Right lobe of liver (tissue), 6 donors: ENCODE measurements at places on chromosomes 2 and 18. TPM values are rescaled to one million over a fixed set of nuclear protein-coding genes. Genes with fewer than 3 reads are reported as not detected.

GRCh38 chr18:42444349-42444748, 489.3 kb downstream of the PIK3C3 start:
- DNase-seq, result no peak

- no peak for DNase-seq
These were observed 40.1 kb upstream of the GPD2 start for GRCh38 chr2:156396126-156396525.

GRCh38 chr2:15941481-15941850, 1.1 kb downstream of the MYCN start:
- DNase-seq, result no peak

DNA sequence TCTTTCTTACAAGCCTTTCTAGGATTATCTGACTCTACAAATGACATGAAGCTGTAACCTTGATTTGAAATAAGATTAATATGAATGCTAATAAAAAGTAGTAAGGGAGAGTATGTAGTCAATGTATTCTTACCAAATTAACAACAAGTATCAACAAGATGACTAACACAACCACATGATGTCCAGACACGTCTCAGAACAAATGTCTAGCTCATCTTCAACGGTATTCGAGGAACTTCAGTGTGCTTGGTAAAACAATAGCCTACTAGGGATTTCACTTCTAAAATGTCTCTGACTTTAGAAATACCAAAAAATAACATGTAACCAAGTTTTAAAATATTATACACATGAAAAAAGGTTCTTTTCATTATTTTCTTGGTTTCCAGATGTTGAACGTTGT, 3.4 kb downstream of the HDLBP start:
- no peak for DNase-seq

DNA sequence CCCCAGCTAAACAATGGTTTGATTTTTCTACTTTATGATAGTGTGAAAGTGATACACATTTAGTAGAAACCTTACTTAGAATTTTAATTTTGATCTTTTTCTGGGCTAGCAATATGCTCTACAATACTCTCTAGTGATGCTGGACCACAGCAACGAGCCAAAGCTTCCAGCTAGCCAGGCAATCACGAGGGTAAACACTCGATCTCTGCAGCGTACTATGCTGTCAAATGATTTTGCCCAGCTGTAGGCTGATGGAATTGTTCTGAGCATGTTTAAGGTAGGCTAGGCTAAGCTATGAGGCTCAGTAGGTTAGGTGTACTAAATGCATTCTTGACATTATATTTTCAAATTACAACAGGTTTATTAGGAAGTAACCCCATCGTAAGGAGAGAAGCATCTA, 207.5 kb downstream of the LRRTM4 start:
- DNase-seq, result no peak

GRCh38 chr2:219168526-219168925, 1.3 kb downstream of the SLC23A3 start:
- DNase-seq, result no peak

- no peak for DNase-seq
These were observed 250.3 kb upstream of the FOSL2 start for GRCh38 chr2:28142386-28142785.

GRCh38 chr18:63741769-63742168, 33.4 kb upstream of the SERPINB7 start:
- DNase-seq, result no peak

- DNase-seq, result no peak
These were observed 510.3 kb downstream of the RNF144A start for GRCh38 chr2:7427293-7428060.

DNA sequence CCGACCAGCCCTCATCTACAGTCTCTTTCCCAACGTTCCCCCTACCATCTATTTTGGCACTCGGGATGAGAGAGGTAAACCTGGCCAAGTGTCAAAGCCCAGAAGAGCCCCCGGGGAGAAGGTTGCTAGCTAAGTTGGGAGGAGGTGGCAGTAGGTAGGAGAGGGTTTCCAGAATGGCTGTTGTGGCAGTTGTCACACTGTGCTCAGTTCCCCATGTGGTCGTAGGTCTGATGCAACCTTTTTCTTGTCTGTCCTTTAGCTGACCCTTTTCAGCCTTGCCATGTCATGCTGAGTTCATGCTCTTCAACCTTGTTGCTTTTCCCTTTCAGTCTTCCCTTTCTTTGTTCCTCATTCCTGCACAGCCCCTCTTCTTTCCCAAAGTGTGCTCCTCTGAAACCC, 34.5 kb downstream of the TTLL4 start:
- DNase-seq, result no peak

DNA sequence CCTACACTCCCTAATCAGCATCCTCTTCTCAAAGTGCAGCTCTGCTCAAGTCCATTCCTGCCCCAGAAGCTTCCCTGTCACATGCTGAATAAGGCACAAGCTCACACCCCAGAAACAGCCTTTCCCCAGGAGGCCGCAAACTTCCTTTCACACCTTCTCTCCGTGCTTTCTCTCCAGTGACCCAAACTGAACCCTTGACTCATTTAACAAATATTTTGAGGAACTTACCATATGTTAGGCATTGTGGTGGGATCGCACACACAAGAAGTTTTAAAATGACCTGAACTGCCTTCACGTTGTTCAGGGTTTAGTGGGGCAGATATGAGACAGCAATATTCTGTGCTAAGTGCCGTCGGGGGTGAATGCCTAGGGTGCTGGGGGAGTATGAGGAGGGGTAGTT, 161.3 kb downstream of the INSIG2 start:
- no peak for DNase-seq

- no peak for DNase-seq
These were observed 14.7 kb upstream of the PUM2 start for GRCh38 chr2:20365249-20365817.

DNA sequence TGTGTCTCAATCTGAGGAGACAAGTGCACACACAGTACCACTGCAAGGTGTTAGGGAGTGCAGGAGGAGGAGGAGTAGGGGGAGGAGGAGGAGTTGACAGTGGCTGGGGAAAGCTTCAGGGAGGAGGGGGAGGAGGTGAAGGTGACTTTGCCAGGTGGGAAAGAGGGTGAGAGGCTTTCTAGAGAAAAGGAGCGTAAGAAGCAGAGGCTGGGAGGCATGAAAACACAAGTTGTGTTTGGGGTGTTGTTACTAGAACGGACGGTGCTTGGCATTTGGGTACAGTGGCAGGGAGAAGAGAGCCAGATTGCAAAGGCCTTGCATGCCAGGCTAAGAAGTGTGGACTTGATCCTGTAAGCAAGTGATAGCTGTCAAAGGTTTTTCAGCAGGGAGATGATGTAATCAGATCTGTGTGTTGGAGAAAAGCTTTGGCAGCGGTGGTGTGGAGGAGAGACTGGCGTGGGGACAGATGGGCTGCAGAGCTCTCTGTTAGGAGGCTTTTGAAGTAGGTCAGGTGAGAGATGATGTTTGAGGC, 16.2 kb downstream of the TANC1 start:
- DNase-seq, result peak; percentile 27

DNA sequence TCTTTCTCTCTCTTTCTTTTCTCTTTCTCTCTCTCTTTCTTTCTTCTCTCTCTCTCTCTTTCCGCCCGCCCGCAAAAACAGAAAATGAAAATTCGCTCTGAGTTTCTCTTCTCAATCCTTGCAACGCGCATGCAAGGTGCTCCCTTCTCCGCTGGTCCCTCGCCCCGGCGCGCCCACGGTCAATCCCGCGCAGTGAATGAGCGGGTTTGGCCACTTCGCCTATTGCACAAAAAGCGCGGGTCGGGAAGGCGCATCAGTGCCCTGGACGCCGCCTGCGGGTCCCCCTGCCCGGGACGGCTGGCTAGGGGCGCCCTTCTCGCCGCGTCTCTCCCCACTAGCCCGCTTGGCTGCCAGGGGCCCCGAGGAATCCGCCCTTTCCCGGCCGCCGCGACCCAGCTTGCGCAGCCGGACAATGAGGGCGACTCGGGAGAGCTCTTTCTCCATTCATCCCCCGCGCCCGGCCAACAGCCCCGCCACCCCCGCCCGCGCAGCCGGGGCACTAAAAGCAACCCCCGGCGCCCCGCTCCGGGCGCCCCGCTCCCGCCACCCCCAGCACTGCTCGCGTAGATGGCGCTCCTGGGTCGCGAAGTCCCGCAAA, 706 bp downstream of the LAMA1 start:
- no peak for DNase-seq

DNA sequence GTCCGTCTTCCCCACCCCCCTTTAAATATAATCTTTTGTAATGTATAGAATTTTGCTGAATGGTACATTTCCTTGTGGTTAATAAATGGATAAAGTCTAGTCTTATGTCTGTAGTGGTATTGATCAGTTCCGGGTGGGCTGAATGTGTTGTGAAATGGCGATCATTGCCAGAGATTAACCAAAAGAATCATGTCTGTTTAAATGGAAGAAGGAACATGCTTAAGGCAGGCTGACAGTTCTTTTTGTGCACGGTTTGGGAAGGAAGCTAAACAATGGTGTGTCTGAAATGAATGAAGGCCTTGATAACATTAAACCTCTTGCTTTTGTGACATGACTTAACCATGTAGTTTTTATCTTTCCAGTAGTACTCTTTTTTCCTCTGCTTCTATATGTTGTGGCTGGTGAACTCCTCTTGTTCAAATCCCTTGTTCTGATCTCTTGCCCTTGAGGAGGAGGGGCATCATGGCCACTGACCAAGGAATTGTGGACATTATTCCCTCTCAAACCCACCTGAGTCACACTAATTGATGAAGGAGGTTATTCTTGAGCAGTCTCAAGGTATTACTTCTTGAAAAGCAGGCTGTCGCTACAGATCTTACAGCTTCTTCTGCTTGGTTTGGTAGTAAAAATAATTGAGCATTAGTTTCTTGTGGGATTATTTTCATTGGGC, 1.7 kb downstream of the ACVR2A start:
- DNase-seq, result no peak

GRCh38 chr2:10012963-10013461, 30.3 kb upstream of the KLF11 start:
- DNase-seq, result no peak

GRCh38 chr2:134406311-134406710, 152.4 kb downstream of the MGAT5 start:
- DNase-seq, result no peak

GRCh38 chr18:62164310-62164709, 22.5 kb downstream of the PIGN start:
- DNase-seq, result no peak

GRCh38 chr2:95359031-95359430, 43.5 kb upstream of the FAHD2A start:
- no peak for DNase-seq

- DNase-seq, result no peak
These were observed 23.9 kb downstream of the IAH1 start for GRCh38 chr2:9498210-9498609.

GRCh38 chr2:214989187-214989586, 149.2 kb downstream of the ABCA12 start:
- DNase-seq, result no peak

GRCh38 chr18:61572871-61573270, 239.6 kb downstream of the CDH20 start:
- DNase-seq, result no peak

LYG1 gene
- 0.25 TPM for total RNA-seq

UGT1A4 gene
- 98.7 TPM for total RNA-seq

PROKR1 gene
- total RNA-seq, result not detected

CDH7 gene
- not detected for total RNA-seq

CAPG gene
- total RNA-seq, result 14.8 TPM

KIF1A gene
- 0.37 TPM for total RNA-seq

KANSL3 gene
- 19.0 TPM for total RNA-seq

BOLL gene
- total RNA-seq, result not detected
